NCI-H1417 (cell line): ENCODE measurements at places on chromosomes 5 and 9.

DNA sequence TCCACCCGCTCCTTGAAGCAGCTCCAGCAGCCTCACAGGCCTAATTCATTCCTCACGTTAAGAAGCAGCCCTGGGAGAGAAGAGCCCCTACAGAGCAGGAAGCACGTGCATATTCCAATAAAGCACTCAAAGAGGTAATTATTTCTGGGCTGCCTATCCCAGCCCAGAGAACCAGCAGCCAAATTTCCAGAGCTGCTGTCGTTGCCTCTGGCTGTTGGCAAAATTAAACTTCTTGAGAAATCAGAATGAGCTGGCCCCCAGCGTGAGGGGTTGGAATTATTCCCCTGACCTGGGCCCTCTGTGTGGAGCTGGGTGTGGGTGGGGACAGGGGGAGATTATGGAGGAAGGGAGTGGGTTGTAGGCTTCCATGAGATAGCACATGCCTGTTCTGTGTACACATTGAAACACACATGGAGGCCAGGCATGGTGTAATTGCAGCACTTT is 86.8 kb upstream of the HSPA9 start:
- DNase-seq = peak; percentile 31

GRCh38 chr9:93325307-93326035 is 126.0 kb upstream of the FAM120A start:
- DNase-seq = no peak

DNA sequence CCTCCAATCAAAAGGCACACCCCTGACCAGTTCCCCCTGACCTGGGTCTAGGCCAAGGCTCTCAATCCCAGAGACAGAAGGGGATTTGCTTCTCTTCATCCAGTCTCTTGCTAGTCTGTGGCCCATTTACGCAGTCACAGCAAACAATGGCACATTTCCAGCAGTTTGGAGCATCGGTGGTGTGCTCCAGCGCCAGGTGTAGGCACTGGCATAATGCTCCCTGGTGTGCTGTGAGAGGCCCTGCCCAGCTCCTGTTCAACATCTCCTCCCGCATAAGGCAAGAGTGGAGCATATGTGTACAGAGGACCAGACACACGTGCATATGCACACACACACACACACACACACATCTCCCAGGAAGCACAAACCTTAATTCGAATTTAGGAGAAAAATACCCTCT is 79.5 kb upstream of the ERCC6L2 start:
- DNase-seq = peak; percentile 61

- DNase-seq = no peak
These were observed 118.4 kb downstream of the GDNF start for GRCh38 chr5:37721447-37721871.

GRCh38 chr9:81581986-81582385 is 107.4 kb downstream of the TLE1 start:
- DNase-seq = no peak

GRCh38 chr5:137708796-137709559 is 26.9 kb downstream of the KLHL3 start:
- no peak for DNase-seq

- DNase-seq = no peak
These were observed 317.6 kb downstream of the FBXL17 start for GRCh38 chr5:108064302-108064701.

GRCh38 chr9:82457298-82457697 is 468.7 kb downstream of the SPATA31D1 start:
- DNase-seq = no peak

DNA sequence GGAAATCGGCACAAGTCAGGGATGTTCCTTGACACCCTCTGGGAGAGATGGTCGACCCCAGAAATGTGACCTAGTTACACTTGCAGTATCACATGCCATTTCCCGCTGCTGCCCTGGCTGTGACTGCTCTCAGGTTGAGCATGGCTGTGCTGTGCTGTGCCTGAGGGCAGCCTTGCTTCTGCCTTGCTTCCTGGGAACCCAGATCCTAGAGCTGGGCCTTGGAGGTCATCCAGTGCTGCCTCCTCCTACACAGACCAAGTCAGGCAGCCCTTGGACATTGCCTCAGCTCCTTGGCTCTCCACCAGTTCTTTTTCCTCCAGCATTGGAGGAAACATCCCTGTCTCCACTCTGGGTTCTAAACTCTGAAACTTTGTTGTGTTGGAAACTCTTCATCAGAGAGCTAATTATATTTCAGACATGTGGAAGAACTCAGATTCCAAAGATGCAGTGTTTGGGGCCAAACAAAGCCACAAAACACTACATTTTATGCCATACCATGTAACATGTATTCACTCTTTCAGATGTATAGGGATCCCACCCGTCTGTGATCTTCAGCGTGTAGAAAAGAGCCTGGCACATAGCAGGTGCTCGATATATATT is 6.1 kb downstream of the MAMDC2 start:
- DNase-seq = no peak

DNA sequence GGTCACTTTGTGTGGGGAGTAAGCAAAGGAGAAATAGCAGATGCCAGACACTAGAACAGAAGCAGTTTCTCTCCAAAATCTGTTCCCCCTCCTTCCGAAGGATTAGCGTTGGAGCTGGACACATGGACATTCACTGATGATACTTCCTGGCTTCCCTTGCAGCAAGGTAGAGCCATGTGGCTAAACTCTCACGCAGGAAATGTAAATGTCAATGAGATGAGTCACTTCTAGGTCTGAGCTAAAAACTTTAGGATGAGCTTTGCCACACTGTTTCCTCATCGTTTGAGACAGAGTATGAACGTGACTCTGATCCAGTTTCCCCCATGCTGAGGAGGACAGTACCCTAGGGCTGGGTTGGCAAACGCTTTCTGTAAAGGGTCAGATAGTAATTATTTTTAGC is 5.1 kb downstream of the BHMT2 start:
- DNase-seq = no peak

- DNase-seq = no peak
These were observed 10.7 kb upstream of the SPARC start for GRCh38 chr5:151697452-151697851.

DNA sequence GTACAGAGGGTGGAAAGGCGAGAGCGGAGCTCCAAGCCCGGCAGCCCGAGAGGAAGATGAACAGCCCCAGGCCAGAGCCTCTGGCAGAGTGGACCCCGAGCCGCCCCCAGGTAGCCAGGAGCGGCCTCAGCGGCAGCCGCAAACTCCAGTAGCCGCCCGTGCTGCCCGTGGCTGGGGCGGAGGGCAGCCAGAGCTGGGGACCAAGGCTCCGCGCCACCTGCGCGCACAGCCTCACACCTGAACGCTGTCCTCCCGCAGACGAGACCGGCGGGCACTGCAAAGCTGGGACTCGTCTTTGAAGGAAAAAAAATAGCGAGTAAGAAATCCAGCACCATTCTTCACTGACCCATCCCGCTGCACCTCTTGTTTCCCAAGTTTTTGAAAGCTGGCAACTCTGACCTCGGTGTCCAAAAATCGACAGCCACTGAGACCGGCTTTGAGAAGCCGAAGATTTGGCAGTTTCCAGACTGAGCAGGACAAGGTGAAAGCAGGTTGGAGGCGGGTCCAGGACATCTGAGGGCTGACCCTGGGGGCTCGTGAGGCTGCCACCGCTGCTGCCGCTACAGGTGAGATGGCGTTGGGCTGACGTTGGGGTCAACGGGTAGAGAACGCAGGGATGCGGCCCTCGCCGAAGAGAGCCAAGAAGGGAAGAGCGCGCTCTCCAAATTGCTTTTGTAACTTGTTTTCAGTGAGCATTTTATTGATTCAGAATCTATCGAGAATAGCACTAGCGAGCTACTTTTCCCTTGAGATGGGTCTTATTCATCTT is at the start of gene PTGER4:
Gene PTGER4, plus strand, starts transcription at position 3 of the 769 bp plus-strand sequence. CDS start 1,079 bp downstream, outside the sequence.
- DNase-seq = no peak

DNA sequence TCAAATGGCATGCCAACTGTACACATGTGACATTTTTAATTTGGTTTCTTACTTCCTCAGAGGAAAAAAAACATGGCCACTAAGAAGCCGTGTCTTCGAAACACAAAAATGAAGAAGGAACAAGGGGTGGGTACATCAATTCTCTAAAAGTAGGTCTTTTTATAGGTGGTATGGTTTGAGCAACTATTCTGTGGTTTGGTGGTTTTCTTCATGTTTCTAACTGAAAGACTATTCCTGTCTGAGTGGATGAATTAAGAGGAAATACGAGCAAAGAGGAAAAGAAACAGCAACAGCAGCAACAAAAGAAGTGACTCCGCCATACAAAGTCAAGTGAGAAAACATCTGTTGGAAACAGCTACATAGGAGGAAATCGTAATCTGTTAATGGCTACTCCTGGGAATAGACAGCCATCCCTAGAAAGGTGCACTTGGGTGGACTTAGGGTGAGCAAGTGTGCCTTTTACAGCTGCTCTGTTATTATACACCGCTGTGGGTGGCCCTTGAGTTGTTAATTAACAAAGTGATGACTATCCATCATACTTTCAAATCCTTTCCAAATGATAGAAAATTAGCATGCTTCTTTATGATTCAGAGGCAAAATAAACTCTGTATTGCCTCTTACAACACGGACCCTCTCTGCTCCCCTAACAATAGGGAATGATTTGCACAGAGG is 575.8 kb downstream of the TLE1 start:
- peak; percentile 79 for DNase-seq

DNA sequence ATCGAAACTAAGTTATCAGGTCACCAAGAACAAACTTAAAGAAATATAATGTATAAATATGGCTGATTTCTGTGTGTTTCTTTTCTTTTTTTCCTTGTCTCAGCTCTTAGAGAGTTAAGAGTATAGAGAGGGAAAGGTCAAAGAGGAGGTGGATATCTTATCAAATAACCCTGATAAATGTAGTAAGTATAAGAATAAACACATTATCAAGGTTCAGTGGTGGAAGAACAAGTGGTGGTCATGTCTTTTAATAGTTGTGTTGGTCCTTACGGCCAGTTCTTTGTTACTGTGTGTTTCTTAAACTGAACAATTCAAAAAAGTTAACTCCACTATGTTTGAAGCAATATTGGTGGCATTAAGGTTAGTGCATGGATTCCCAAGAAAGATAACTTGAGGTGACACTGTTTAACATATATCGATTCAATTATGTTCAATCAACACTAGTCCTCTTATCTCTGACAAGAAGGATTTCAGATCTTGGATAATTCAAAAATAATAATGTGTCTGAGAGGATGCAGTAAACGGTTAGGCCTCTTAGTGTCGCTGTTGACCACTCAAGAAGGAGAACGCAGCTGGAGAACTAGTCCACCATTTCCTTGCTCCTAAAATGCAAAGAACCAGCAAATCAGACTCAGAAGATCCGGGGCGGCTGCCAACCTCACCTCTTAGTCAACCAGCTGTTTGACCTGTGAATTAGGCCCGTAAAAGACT is at the start of gene PCDHGA3:
Gene PCDHGA3, plus strand, starts transcription at position 588 of the 711 bp plus-strand sequence. CDS start 205 bp downstream, outside the sequence.
- no peak for DNase-seq

GRCh38 chr5:32565145-32565544 is 20.2 kb upstream of the SUB1 start:
- DNase-seq = no peak

- DNase-seq = no peak
These were observed 152.1 kb downstream of the PCSK1 start for GRCh38 chr5:96280946-96281393.

GRCh38 chr5:137822984-137823383 is 44.7 kb upstream of the MYOT start:
- DNase-seq = no peak
